ENCODE measurements at places on chromosomes 16 and 17. TPM values are rescaled to one million over a fixed set of nuclear protein-coding genes. Genes with fewer than 3 reads are reported as not detected.
A peak's percentile ranks its signal among the peaks of the same experiment; 100 is the strongest.

GRCh38 chr17:57874434-57875289 lies 24.8 kb upstream of the MRPS23 start:
- DNase-seq, result peak; percentile 95

DNA sequence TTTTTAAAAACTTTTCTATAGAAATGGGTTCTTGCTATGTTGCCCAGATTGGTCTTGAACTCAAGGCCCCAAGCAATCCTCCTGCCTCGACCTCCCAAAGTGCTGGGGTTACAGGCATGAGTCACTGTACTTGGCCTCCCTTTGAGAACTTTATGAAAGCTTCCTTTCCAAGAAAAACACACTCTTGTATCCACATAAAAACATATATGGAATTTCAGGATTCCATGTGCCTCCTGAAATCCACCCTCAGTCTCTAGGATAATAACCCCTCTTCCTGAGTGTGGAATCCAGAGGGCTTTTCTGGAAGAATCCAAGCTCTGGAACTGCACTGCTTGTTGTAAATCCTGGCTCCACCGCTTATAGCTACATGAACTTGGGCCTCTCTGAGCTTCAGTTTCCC lies 53.2 kb upstream of the MRTFB start:
- no peak for DNase-seq

GRCh38 chr16:67865318-67865717 lies 7.5 kb upstream of the EDC4 start:
- DNase-seq, result peak; percentile 26

DNA sequence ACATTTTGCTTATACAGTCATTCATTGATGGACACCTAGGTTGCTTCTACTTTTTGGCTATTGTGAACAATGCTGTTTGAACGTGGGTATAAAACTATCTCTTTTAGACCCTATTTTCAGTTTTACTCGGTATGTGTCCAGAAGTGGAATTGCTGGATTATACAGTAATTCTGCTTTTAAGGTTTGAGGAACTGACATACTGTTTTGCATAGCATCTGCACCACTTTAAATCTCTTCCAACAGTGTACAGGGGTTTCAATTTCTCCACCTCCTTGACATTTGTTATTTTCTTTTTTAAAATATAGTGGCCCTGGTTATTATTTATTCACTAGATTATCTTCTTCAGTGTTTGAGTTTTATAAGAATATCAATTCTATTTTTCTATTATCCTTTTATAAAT lies 116.9 kb downstream of the USP22 start:
- no peak for DNase-seq

DNA sequence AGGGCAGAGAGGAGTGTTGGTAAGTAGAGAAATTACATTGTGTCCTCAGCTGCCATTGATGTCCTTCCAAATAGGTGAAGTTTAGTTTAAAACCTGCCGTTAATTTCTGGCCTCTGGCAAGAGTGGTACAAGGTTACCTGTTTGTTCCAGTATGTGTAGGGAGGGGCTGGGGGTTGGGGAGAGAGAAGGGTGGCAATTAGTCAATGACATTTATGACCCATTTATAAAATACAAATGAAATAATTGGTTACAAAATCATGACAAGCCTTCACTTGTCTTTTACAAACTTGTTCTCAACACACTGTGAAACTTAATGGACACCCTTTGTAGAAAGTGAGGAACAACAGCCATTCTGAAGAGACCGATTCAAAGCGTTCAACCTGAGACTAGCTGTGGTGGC lies 281.0 kb downstream of the FTO start:
- no peak for DNase-seq

- DNase-seq, result no peak
Observed at GRCh38 chr17:74414510-74414909, 17.4 kb upstream of the GPRC5C start.

DNA sequence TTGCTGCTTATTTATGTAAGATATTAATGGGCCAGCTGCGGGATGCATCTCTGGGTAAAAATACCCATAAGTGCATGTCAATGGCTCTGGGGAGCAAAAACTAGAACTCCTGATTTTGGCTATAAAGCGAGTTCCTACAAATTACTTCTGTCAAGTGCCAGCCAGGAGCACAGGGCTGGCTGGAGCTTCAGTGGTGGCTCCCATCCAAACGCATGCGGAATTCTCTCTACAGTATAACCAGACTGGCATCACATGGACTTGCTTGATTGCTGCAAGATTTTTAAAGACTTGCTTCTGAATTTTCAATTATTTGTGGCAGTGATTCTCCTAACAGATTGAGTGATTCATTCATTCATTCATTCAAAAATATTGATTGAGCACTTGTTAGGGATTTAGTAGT lies 260.9 kb downstream of the PHKB start:
- DNase-seq, result no peak

GRCh38 chr17:66306446-66306845 lies 4.0 kb downstream of the PRKCA start:
- peak; percentile 73 for DNase-seq

DNA sequence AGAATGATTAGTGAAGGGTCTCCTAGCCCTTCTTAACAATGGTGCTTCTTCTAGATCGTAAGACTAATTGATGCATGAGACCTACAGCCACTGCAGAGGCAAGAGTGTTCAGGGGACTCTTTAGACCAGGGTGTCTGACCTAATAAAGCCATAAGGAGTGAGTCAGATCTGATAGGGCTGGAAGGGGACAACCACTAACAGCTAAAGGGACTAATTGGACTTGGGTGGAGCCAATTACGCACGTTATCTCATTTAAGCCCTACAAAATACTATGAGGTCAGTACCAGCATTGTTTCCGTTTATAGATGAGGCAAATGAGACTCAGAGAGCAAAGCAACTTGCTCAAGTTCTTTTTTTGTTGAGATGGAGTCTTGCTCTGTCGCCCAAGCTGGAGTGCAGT lies 14.5 kb upstream of the RNF222 start:
- no peak for DNase-seq

DNA sequence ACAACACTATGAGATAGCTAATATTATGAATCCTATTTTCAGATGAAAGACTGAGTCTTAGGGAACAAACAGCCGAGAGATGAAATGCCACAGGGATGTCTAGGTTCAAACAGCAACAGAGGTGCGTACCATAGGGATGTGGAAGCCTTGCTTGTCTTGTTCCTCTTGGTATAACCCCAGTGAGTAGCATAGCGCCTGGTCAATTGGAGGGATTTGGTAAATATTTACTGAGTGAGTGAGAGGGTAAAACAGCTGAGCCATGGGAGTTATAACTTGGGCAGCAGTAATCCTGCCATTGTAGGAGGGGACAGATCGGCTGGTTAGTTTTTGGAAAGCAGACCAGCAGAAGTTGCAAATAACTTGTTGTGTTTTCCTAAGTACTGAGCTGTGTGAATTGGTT lies 80.2 kb downstream of the WWOX start:
- DNase-seq, result no peak

GRCh38 chr17:17641621-17642409 lies 39.4 kb upstream of the RAI1 start:
- peak; percentile 76 for DNase-seq

DNA sequence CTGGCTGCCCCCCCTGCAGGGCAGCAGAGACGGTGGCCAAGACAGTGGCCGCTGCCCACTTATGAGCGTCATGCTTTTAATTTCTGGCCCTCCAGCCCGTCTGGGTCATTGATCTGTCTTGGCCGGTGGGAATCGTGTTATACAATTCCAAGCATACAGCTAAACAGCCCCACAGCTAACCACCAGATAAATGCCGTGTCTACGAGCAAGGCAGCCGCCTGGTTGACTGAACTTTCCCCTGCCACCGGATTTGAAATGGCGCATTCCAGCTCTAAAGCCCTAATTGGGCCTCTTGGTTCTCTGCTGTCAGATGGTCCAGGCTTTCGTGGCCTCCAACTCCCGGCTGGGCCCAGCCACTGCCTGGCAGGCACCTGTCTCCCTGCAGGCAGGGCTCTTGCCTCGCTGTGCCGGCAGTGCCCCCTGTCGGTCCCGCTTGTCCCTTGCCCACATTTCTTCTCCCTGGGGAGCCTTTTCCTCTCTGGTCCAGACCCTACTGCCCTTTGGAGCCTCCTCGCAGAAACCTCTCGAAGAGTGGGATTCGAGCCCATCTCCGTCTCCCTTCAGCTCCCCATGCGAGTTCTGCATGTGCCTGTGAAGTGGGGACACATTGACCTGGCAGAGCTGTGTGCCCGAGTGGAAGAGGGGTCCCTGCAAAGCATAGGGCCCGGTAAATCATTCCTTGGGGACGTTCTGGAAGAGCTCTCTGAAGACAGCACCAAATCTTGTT lies 1.8 kb upstream of the RBFOX3 start:
- peak; percentile 5 for DNase-seq

- DNase-seq, result no peak
Observed at GRCh38 chr16:89137666-89138512, 33.7 kb upstream of the CDH15 start.

GRCh38 chr16:28543072-28543471 lies 4.3 kb upstream of the NUPR1 start:
- no peak for DNase-seq

DNA sequence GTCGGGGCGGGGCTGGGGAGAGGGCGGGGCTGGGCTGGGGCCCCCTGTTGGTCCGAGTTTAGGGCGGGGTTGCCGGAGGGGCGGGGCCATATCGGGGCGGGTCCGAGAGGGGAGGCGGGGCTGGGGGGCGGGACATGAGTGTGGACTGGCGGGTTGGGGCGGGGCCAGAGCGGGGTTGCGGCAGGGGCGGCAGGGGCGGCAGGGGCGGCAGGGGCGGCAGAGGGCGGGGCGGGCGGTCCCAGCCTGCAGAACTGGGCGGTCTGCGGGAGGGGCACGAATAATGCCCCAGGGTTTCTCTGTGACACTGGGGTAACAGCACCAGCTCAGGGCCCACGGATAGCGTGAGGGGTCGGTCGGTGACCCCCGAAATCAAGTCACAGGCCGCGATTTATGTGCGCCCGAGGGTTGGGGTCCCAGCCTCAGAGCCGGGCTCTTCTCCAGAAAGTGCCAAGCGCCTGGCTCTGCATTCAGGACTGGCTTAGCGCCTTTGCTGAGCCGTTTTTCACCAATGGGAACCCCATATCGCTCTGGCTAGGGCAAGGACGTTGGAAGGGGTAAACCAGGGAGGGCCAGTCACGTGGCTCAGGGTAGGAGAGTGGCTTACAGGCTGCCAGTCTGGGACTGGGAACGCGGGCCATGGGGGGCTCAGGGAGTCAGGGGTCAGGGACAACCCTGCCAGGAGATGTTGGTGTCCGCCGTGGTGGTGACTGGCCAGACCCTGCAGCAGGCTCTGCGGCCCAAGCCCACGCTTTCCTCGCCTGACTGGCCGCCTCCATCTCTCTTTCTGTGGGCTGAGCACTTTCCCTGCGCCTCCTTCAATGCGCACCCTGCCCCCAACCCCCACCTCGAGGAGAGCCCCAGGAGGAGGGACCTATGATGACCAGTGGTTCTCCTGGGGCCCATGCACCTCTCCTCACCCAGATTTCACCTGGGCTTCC lies 1.2 kb upstream of the METTL26 start:
- peak; percentile 81 for DNase-seq

- DNase-seq, result peak; percentile 93
Observed at GRCh38 chr17:35094902-35095301, 24.8 kb downstream of the RAD51D start.

DNA sequence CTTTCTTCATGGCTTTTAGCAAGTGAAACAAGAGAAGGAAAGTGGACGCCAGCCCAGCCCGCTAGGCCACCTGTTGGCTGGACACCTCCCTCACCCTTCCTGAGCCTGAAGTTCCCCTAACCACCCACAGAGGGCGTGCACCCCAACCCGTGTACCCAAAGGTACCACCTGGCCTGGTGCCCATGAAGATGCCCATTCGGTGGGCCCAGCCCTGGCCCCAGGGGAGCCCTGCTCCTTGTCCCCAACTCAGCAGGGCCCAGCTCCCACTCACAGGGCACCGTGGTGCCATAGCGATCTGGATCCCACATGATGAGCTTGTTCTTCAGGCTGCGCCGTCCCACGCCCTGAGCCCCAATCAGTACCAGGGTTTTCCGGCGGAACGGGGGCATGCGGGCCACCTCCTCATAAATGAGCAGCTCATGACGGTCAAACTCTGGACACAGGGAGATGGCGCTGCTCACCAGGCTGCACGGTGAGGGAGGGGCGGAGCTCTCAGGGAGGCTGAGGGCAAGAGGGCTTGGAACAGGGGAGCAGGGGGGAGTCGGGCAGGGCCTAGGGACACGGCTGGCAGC lies 26.8 kb downstream of the MPP2 start:
- no peak for DNase-seq

GRCh38 chr17:81990836-81991683 lies 13.6 kb downstream of the ASPSCR1 start:
- no peak for DNase-seq

DNA sequence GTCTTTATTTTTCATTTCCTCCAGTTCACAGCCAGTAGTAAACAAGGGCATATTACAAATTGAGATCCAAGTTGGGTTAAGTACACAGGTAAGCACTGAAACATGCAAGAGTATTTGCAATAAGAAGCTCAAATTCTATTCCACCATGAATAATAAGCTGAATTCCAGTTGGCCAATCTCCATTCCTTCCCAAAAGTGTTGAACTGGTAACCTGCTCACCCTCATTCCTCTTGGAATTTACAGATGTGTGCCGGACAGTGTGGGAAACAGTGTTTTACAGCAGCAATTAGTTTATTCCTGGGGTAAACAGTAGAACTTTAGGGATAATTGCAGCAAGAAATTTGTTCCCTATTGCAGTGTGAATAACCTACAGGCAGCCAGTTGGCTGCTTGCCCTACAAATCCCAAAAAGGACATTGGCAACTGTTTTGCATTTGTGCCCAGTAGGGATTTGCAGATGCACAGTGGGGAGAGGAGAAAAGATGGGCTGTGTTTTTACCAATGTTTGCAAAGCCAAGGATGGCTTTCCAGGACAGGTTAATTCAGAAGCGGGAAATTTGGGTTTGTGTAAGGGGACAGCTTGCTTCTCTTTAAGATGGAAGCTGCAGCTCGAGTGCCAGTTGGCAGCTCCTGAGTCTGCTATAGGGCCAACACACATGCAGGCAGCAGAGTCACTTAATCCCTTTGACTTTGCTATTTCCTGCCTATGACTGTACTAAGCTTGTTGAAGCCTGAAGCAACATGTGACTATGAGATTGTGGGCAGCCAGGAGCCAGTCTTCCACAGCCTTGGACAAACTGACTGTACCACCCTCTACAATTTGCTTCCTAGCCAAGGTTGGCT lies 318.9 kb downstream of the MAP2K6 start:
- peak; percentile 88 for DNase-seq

- no peak for DNase-seq
Observed at GRCh38 chr17:80818871-80819270, 172.8 kb upstream of the CHMP6 start.

GRCh38 chr17:10226930-10227695 lies 28.7 kb upstream of the GAS7 start:
- peak; percentile 22 for DNase-seq

- DNase-seq, result peak; percentile 58
Observed at GRCh38 chr17:77409282-77410161, 268.8 kb downstream of the SEC14L1 start.

The HNF1B gene
- total RNA-seq, result not detected

The SLC38A8 gene
- total RNA-seq, result not detected

The USH1G gene
- total RNA-seq, result not detected

The DNAH3 gene
- not detected for total RNA-seq

The GRAP gene
- under 0.01 TPM for total RNA-seq

The AGRP gene
- total RNA-seq, result not detected

The LRRC75A gene
- 0.56 TPM for total RNA-seq

The SPATA32 gene
- under 0.01 TPM for total RNA-seq

The NPIPA5 gene
- total RNA-seq, result not detected

The STH gene
- not detected for total RNA-seq
